Muscle of leg (tissue), 16 donors: ENCODE measurements at places on chromosomes 6 and 20. TPM values are rescaled to one million over a fixed set of nuclear protein-coding genes. Genes with fewer than 3 reads are reported as not detected.

GRCh38 chr6:76275746-76276145 is 203.3 kb upstream of the IMPG1 start:
- DNase-seq = no peak

The EPPIN gene
- not detected for total RNA-seq

DNA sequence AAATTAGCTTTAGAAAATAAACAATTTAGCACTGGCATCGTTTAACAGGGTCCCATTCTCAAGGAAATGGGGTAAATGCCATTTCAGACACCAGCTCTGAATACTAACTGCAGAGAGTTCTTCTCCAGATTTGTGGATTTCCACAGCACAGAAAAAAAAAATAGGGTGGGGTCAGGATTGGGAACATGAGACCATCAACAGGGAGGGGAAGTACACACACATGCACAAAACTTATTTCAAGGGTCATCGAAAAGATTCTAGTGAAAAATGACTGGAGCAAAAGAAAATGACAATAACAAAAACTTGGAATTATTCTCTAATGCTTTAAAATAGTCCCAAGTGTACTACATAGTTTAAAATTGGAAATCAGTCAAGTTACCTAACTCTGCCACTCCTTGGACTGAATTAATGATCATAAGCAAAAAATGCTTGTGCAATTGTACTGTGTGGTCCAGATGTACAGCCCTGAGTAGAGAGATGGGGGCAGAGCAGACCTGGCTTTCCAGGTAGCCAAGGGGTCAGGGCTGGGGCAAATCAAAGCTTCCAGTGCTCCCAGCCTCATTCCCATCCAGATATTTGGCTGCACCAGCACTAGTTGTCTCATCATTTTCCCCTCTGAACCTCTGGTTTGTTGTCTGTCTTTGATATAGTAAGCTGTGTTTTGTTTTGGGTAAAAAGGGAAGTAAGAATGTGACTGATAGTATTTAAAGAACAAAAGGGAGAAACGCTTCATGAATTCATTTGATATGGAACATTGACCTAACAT is 152.4 kb downstream of the SOBP start:
- DNase-seq = peak; percentile 86

GRCh38 chr20:31606804-31607639 is 1.9 kb downstream of the ID1 start:
- DNase-seq = peak; percentile 91

GRCh38 chr6:109449795-109450673 is 5.5 kb downstream of the MICAL1 start:
- no peak for DNase-seq

The BMP7 gene
- 3.8 TPM for total RNA-seq

DNA sequence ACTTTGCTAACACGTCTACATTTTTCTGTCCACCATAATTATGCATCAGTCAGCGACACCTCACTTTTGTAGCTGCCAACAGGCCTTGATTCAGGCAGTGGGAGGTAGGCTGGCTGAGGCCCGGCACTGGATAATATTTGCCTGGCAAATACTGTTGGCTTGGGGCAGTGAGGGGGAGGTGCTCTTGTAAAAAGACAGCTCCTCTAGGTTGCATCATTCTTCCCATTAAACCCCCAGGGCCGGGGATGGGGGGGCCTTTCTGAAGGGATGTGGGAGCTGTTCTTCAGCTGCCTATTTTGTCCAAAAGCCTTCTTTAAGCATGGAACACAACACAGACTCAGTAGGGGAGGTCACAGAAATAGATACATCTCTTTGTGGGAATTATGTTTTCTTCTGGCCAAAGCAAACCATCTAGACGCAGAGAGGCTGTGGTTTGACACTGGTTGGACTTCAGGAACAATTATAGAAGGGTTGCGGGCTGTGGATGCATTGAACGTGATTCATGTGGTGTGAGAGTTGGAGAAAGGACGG is 338.3 kb upstream of the NT5E start:
- DNase-seq = no peak

GRCh38 chr6:148535976-148536375 is 193.3 kb downstream of the SASH1 start:
- no peak for DNase-seq

DNA sequence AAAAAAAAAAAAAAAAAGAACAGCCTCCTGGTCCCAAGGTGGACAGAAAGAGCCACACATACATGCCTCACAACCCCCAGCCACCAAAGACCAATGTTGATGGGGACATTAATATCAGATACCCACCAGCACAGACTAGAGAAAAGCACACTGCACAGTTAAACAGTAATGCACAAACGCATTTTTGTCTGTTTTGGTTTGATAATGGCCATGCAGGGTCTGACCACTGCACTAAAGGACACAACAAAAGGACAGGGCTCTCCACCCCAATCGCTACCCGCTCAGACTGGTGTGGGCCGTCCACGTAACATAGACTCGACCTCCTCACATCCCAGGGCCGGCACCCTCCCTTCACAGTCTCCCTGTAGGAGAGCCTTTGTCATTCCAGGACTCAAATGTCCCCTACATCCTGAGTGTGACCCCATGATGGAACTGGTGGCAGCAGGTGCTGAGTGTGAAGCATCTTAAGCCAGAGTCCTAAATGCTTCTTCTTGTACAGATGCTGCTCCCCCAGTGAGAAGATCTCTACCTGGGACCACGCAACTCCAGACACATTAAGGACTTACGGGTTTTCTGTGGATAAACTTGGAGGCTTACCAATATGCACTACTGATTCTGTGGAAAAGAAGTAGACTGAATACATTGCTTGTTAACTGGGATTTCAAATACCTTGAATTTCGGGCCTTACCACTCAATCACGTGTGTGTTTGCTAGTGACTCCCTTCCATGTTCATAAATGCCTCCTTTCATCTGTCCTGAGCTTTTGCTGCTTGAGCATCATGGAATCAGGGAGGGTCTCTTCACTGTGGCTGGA is 28.0 kb downstream of the RRBP1 start:
- no peak for DNase-seq

The RRP36 gene
- total RNA-seq = 53.1 TPM

- DNase-seq = no peak
These were observed 41.1 kb downstream of the PPP1R3G start for GRCh38 chr6:5126214-5126613.

DNA sequence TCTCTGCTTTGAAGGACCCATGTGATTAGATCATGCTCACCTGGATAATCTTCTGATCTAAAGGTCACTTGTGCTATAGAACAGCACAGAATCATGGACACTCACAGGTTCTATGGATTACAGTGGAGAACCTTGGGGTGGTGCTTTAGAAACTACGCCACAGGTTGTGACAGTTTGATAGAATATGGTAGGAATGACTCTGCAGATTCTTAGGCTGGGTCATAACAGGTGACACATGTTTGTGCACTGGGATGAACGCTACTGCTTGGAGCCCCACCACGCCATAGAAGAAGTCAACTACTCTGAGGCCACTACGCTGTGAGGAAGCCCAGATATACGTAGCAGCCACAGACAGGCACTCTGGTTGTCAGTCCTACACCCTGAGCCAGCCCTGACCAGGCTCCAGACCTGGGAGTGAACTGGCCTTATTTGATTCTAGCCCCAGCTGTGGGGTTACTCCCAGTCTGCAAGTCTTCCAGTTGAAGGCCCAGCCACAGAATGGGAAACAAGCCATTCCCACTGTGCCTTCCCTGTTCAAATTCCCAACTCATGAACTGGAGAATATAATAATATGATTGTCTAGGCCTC is 99.0 kb upstream of the SLC24A3 start:
- DNase-seq = no peak

The SYNJ2 gene
- 8.7 TPM for total RNA-seq

DNA sequence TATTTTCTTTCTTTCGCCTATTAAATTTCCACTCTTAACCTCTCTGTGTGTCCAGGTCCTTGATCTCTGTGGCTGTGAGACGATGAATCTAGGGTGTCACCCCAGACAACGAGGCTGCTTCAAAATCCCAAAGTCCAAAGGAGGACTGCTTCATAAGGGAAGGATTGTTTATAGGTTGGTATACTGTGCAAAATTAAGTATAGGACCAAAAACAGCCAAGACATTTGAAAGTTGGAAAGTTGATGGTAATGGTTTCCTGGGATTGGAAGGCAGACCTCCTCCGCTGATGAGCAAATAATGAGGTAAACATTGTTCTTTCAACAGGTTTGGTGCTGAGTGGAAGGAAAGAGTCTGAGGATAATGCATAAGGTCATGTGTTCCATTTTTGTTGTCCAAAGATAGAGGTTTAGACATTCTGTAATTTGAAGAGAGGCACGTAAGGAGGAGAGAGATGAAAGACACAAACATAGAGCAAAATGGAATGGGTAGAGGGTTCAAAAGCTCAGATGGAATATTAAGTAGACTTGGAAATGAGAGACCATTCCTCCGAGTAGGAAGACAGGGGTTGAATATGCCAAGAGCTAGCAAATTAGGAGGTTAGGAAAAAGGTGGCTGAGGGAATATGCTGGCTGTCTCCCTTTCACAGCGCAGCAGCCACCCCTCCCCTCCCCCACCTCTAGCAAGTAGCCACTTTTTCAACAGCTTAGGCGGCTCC is 24.8 kb downstream of the ZNF311 start:
- DNase-seq = no peak

GRCh38 chr6:3075772-3076113 is 7.4 kb downstream of the RIPK1 start:
- no peak for DNase-seq

DNA sequence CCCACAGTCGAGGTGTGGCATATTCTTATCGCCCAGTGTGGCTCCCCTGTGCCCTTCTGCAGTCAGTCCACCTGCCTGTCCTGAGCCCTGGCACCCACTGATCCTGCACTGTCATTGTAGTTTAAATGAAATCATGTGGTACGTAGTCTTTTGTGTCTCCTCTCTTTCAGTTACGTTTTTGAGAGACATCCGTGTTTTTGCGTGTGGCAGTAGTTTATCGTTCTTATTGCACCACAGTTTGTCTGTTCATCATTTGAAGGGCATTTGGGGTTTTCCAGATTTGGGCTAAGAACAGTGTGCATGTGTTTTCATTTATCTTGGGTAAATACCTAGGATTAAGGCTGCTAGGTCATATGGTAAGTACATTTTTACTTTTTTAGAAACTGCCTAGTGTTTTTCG is 49.3 kb downstream of the SPATA2 start:
- no peak for DNase-seq

The SOBP gene
- 13.6 TPM for total RNA-seq

The TRIM10 gene
- 0.18 TPM for total RNA-seq

The KCNK15 gene
- 0.27 TPM for total RNA-seq

DNA sequence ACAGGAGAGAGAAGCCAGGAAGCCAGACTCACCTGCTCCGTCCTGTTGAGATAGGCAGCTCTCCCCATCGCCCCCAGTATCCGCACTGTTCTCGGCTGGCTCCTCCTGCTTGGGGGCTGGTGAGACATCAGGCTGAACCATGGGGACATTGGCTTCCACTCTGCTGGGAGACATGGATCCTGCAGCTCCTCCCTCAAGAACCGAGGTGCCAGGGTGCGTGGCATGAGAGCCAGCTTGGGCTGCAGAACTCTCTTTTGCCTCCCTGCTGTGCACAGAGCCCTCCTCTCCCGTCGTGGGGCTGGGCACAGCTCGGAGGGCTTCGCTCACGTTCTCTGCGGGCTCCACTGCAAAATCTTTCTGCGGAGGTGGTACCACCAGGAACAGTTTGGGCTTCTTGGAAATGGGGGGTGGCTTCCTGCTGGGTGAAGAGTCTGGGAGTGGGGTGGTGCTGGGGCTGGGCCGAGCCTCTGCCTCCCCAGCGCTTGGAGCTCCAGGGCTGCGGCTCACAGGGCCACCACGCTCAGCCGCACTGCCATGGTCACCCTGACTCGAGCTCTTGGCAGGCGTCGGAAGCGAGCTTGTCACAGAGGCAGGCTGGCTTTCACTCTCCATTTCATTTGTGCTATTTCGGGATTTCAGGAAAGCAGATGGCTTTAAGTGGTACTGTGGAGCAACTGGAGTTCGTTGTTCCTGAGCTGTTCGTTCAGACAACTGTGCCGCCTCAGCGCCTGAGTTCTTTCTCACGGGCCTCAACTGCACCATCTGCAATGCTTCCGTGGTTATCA is 26.5 kb downstream of the HEBP2 start:
- DNase-seq = peak; percentile 35

The SEMG1 gene
- total RNA-seq = not detected

DNA sequence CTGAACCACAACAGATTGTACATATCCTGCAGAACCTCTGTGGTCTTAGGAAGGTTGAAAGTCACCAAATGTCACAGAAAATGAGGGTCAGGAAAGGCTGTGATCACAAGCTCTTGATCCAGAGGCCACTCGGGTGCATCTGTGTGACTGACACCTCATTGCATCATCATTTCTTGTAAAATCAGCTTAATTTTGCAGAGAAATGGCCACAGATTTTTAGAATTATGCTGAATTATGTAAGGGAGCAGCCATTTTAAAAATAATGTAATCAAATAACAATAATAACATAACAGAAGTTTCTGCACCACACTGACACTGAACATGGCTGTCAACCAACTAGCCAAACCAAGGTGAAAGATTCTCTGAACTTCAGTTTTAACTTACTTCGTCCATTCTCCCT is 32.5 kb upstream of the PRND start:
- no peak for DNase-seq

- DNase-seq = peak; percentile 18
These were observed 9.1 kb downstream of the UCKL1 start for GRCh38 chr20:63946986-63947637.

The ABT1 gene
- total RNA-seq = 10.7 TPM

The POM121L2 gene
- not detected for total RNA-seq

GRCh38 chr6:30861257-30862048 is 22.9 kb upstream of the DDR1 start:
- no peak for DNase-seq

The EFCAB8 gene
- total RNA-seq = 0.22 TPM

- DNase-seq = no peak
These were observed 3.4 kb downstream of the SLC32A1 start for GRCh38 chr20:38727607-38728190.

- DNase-seq = peak; percentile 82
These were observed at the start of gene SLC29A1 for GRCh38 chr6:44223319-44224028. Gene SLC29A1 (plus strand): TSS chr6:44223595. CDS start chr6:44227314, 3,719 bp downstream.

DNA sequence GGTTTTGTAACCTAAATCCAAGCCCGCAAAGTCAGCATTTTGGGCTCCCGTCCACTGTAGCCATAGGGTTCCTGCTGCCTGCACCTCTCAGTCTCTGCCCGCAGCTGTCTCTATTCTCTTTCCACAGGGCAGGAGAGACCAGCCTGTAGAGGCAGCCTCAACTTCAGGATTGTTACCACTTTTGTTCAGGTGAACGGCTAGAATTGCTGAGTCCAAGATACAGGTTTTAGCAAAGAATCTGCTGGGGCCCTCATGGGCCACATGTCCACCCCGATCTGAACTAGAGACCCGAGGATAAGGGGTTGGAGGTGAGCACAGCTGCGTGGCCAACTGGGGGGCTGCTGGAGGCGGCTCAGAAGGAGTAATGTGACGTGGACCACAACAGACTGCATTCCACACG is 137.7 kb upstream of the C6orf118 start:
- DNase-seq = no peak

DNA sequence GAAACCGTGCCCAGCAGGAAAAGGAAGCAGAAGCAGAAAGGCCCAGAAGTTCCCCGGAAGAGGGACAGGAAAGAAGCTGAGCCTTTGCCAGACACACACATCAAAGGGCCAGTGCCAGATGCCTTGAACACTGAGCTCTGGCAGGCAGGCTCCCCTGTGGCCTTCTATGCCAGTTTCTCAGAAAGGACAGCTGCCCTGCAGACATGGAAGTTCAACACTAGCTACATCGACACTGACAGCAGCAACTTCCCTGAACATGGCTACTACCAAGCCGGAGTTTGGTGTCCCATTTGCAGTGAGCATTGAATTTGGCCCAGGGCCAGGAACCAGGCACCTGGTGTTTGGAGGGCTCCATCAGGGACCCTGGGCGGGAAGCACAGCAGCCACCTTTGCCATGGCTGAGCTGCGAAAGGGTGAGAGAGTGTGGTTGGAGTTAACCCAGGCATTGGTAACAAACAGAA is 8.0 kb upstream of the RAET1E start:
- DNase-seq = no peak

The TMEM244 gene
- total RNA-seq = 0.22 TPM

The BTN2A1 gene
- 13.8 TPM for total RNA-seq
